ENCODE measurements at places on chromosomes 7 and 10.

GRCh38 chr10:43350156-43350555 lies 21.3 kb upstream of the FXYD4 start:
- DNase-seq = peak; percentile 10

DNA sequence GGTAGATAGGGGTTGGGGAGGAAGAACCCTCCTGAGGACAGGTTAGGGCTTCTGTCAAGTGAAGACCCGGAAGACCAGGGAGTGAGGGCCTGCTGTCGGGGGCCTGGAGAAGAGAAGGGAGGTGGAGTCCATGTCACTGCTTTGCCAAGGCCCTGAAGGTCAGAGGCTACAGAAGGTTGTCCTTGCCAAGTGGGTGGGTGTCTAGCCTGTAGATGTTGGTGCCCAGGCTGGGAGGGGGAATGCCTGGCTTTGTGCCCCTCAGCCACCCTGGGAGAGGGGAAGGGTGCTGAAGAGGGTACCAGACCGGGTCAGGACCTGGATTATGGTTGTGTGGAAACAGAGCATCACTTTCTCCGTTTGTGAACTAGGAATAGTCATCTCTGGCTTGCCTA lies 67.2 kb upstream of the AQP1 start:
- no peak for DNase-seq

GRCh38 chr7:17530741-17531421 lies 232.4 kb downstream of the AHR start:
- peak; percentile 5 for DNase-seq

DNA sequence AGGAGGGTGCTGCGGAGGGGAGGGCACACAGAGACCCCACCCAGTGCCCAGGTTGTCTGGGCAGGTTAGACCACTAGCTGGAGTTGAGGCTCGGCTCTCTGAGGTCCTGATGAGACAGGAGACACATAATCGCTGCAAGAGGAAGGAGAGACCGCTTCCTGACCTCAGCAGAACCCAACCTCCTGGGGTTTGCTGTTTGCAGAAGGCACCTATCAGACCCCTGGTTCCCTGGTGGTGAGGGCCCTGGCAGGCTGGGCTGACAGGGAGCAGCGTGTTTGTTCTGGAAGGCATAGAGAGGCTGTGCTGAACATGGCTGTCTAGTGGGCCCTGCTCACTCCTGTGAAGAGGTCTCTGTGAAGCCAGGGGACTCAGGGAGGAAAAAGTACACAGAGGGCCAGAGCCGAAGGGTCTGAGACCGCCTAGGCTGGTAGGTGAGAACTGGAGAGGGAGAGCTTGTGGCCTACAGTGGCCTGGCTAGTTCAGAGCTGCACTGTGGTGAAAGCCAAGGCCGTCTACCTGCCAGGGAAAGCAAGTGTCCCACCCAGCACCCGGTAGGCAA lies 39.4 kb upstream of the NPFFR1 start:
- no peak for DNase-seq

DNA sequence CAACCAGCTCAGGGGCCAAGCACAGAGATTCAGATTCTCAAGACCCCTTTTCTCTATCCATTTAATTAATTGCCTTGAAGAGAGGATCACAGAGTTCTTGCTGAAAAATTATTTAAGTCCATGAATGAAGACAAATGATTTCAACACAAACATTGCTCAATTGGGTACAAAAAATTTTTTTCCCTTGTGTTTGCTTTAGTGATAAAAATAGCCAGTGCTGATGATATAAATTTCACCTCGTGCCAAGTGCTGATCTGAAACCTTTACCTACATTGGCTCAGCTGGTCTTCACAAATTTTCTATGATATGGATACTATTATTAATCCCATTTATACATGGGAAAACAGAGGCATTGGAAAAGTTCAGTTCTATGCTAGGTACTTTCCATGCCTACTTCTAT lies 377.1 kb downstream of the NRG3 start:
- DNase-seq = no peak

- no peak for DNase-seq
These were observed 9.9 kb downstream of the LRRC4 start for GRCh38 chr7:128021366-128021765.

- DNase-seq = no peak
These were observed 71.4 kb downstream of the AHR start for GRCh38 chr7:17369691-17370426.

GRCh38 chr7:71630516-71630915 lies 498.6 kb downstream of the GALNT17 start:
- no peak for DNase-seq

- DNase-seq = no peak
These were observed 105.8 kb downstream of the THSD7A start for GRCh38 chr7:11726001-11726793.

- DNase-seq = peak; percentile 81
These were observed 919 bp downstream of the SLC29A4 start for GRCh38 chr7:5283421-5284303.

- no peak for DNase-seq
These were observed 381.3 kb upstream of the NFE2L3 start for GRCh38 chr7:25770670-25771069.

DNA sequence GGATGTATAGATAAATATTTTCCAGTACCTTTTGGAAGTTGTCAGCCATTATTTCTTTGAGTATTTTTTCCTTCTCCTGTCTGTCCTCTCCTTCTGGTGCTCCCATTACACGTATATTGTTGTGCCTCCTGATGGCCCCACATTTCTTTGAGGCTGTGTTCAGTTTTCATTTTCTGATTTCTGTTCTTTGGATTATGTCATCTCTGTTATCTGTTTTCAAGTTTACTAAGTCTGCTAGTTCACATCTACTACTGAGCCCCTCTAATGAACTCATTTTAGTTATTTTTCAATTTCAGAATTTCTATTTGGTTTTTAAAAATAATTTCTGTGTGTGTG lies 16.3 kb downstream of the RBM33 start:
- no peak for DNase-seq

GRCh38 chr7:36227223-36227622 lies 74.2 kb downstream of the EEPD1 start:
- DNase-seq = no peak

- no peak for DNase-seq
These were observed 630 bp upstream of the VSTM4 start for GRCh38 chr10:49115796-49116508.

All from H7 (cell line).